GM12878 (cell line): ENCODE measurements at places on chromosomes 7 and 10.

GRCh38 chr10:78972160-78972946 is 96.4 kb upstream of the ZMIZ1 start:
- DNase-seq: no peak

DNA sequence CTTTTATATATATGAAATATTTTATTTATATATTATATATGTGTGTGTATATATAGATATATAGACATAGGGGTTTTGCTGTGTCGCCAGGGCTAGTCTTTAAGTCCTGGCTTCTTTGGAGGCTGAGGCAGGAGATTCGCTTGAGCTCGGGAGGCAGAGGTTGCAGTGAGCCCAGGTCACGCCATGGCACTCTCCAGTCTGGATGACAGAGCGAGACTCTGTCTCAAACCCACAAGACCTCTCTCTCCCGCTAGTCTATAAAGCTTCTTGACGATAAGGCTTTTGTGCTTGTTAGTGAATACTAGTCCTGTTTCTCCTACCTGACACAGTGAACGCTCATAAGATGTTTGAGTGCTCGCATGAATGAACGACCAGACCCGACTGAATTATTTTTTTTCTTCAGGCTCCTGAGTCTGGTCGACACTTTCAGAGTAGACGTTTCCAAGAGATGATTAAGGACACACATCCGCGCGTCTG is 577 bp upstream of the DDX21 start:
- no peak for DNase-seq

GRCh38 chr10:111113238-111113960 is 36.6 kb downstream of the ADRA2A start:
- no peak for DNase-seq

DNA sequence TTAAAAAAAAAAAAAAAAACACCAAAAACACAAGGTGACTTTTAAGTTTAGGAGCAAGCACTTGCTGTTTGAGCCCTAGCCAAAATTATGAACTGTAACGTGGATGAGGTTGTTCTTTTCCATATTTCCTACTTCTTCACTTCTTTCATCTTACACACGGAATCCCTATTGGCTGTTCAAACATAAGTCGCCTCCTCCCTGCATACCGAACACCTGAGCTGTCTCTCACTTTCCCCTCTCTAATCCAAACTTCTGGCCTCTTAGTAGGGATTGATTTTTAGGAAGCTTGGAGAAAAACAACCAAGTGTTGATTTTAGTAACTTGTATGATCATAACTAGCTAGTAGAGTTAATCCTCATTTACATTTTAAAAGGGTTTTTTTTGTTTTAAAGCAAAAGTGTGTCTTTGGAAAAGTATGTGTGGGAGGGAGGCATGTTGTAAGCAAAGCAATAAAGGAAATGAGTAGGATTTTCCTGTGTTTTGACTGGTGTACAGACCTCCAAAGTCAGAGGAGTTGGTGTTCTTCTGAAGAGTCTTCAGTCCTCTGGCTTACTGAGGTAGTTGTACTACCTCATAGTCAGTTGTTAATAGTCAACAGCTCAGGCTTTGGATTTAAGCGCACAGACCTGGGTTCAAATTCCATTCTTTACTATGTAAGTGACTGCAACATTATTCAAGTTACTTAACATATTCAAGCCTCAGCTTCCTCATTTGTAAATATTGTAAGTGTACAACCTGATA is 39.3 kb downstream of the RABGEF1 start:
- no peak for DNase-seq

DNA sequence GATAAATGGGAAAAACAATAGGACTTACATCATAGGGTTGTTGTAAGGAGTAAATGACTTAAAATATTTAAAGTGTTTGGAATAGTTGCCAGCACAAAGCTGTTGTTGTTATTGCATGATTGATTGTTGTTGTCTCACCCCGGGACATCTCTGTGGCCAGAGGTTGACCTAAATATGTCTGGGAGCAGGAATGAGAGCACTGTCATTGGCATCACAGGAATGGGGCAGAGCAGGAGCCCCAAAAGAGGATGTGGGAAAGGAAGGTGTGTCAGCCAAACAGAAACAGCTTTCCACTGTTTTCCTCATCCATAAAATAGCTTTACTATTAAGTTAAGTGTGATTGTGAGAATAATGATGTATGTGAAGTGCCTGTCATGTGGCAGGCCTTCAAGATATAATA is 121.6 kb downstream of the TMEM168 start:
- DNase-seq: no peak

- DNase-seq: no peak
Measured at GRCh38 chr10:62159351-62159750, 109.3 kb downstream of the RTKN2 start.

- no peak for DNase-seq
Measured at GRCh38 chr7:80210400-80210799, 75.8 kb downstream of the GNAI1 start.

DNA sequence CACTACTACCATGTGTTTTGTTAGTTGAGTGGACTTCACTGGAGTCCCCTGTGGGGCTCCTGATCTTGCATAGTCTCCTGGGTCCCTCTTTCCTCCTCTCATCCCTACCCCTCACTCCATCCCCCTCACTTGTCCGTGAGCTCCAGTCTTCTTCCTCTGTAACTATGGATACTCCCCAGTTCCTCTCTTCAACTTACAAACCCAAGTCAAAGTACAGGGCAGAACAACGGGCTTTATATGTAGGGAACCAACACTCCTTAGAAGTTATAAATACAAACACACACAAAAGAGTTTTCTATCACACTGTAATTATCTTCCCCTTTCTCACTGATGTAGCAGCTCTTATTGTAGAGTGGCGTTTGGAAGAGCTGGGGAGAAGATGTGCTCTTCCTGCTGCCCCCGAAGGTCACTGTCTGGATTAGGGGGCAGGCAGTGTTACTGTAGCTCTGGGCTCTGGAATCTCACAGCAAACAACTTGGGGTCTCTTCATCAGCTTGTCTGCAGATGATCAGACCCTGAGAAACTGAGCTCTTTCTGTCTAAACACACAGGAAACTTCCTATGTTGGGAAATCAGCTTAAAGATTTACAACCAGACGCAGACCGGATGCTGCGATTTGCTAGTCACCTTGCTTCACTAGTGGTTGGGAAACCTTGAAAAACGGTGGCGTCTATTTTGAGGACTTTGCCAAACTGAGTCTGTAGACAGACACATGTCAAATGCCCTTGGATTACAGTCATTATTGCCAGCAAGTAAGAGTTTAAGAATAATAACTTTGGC is 13.6 kb downstream of the SNX10 start:
- DNase-seq: no peak

GRCh38 chr10:113000442-113000841 is 50.4 kb downstream of the TCF7L2 start:
- DNase-seq: no peak

- DNase-seq: no peak
Measured at GRCh38 chr7:66202441-66202840, 2.7 kb upstream of the TPST1 start.

DNA sequence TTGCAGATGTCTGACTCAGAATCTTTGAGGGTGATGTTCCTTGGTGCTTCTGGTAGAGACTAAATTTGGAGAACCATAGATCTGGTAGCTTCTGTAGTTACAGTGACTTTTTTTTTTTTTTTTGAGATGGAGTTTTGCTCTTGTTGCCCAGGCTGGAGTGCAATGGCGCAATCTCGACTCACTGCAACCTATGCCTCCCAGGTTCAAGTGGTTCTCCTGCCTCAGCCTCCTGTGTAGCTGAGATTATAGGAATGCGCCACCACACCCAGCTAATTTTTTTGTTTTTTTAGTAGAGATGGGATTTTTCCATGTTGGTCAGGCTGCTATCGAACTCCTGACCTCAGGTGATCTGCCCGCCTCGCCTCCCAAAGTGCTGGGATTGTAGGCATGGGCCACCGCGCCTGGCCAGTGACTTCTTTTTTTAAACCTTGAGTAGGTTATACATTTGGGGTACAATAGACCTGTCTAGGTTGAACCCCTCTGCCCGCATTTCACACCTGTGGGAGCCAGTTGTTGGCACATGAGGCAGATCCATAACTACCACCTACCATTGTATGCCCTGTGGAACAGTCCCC is 47.0 kb downstream of the SUFU start:
- DNase-seq: no peak

DNA sequence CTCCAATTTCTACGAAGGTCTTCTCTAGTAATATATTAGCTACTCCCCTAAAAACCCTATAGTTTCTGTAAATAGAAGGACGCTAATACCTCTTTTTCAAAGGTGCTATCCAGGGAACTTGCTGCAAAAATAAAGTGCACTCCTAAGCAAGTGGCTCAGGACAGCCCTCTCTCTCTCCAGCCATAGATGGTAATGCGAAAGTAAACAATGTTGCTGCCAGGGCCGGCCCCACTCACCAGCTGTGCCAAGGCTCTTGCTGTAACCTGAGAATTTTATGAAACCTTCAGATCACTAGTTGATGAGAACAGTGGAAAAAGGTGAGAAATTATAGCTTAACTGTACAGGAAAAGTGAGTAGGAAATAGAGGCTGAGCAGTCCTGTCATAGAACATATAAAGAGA is 10.9 kb upstream of the TAS2R39 start:
- no peak for DNase-seq

GRCh38 chr10:78320506-78320905 is 286.8 kb downstream of the RPS24 start:
- DNase-seq: no peak

- DNase-seq: no peak
Measured at GRCh38 chr7:53303781-53304180, 268.3 kb downstream of the POM121L12 start.

DNA sequence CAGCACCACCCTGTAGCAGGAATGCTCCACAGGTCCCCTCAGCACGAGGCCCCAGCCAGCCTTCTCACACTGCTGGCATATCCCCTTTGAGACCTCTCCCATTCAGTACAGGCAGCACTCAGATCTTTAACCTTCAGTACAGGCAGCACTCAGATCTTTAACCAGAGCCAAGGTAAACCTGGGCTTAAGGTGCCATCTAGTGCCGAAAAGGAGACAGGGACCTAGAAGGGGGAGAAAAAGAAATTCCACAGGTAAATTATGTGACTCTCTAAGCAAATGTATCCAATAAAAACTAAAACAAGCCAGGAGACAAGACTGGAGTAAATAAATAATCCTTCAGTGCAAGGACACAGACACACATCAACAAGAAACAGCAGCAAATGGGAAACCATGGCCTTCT is 358.6 kb downstream of the PTPRN2 start:
- no peak for DNase-seq

- peak; percentile 93 for DNase-seq
Measured at GRCh38 chr10:119892188-119893065, at the start of gene SEC23IP. Gene SEC23IP (plus strand): TSS chr10:119892730. CDS start chr10:119892783, 53 bp downstream.

GRCh38 chr7:66952343-66953043 is 31.5 kb downstream of the TMEM248 start:
- DNase-seq: no peak

DNA sequence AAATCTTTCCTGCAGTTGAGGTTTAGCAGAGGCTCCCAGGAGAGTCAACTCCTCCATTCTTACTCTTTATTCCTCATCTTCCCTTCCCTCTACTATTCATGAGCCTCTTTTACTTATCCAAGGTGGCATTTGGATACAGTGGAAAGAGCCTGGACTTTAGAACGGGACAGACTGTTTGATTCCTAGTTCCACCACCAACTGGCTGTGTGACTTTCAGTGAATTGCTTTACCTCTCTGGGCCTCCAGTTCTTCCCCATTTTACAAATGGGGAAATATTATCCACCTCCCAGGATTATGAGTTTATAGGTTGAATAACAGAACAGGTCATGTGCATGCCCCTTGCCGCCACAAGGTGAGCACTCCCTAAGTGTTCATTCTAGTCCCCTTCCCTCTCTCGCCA is 49.9 kb downstream of the ZNF503 start:
- no peak for DNase-seq

- DNase-seq: peak; percentile 49
Measured at GRCh38 chr10:63157845-63158624, 24.9 kb downstream of the NRBF2 start.

- no peak for DNase-seq
Measured at GRCh38 chr7:114264023-114264422, 150.6 kb upstream of the FOXP2 start.

GRCh38 chr7:96327429-96327828 is 5.5 kb upstream of the SLC25A13 start:
- DNase-seq: no peak

GRCh38 chr7:76281706-76282343 is 20.6 kb upstream of the HSPB1 start:
- no peak for DNase-seq

GRCh38 chr10:61987537-61987936 is 86.0 kb downstream of the ARID5B start:
- DNase-seq: no peak

- DNase-seq: no peak
Measured at GRCh38 chr10:73998623-73998928, 660 bp downstream of the VCL start.

- DNase-seq: peak; percentile 25
Measured at GRCh38 chr10:63720072-63720537, 198.9 kb downstream of the REEP3 start.

GRCh38 chr7:96548664-96549063 is 161.0 kb downstream of the SEM1 start:
- no peak for DNase-seq

DNA sequence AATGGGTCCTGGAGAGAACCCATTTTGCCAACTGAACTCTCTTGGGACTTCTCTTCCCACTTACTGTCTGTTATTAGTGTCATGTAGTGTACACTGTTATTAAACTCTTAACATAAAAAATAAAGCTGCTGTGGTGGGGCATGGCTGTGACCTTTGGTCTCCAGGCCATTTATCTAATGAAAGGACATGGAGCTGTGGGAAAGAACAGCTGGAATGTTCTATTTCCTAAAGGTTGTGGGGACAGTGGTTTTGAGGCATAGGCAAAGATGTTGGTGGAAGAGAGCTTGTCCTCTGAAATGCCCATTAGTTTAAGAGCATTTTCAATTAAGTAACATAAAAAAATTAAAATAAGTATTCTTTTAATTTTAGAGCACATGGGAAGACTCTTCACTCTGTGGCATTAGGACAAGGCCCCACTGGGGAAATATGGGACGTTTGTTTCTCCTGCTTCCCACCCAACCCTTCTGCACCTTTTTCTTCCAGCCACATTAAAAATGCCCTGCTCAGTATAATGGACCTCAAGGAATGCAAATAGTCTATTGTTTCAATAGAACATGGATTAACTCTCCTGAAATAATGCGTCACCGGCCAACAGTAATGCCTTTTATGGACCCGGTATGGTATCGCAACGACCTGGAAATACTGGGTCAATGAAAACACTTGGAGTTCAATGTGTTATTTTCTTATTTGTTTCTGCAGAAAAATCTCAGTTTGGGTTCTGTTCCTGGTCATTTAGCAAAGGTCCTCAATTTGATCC is 149.6 kb downstream of the BUB3 start:
- DNase-seq: no peak

DNA sequence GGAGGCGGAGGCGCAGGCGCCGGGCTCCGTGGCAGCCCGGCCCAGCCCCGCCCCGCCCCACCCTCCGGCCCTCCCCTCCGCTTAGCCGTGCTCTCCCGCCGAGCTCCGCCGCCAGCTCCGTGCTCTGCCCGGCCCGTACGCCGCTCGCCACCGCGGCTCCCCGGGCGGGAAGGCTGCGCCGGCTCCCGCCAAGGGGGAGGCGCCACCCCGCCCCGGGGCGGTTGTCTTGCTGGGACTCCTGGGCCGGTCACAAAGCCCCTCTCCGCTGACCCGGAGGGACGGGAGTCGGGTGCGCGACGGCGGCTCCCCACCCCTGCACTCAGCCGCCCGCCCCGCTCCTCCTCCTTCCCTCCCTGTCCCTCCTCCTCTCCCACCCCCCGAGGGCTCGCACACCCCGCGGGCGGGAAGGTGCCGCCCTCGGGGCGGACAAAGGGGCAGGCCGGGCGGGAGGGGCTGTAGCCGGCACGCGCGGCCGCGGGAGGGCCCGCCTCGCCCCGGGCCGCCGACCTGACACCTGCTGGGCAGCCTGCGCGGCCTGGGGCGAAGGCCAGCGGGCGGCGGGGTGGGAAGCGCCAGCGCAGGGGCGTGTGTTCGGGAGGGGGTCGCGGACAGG is 11.5 kb upstream of the SP8 start:
- no peak for DNase-seq
